ENCODE measurements at places on chromosomes 4 and X. TPM values are rescaled to one million over a fixed set of nuclear protein-coding genes. Genes with fewer than 3 reads are reported as not detected.

- H3K36me3 ChIP-seq = peaks cover 66% of the 10 kb centered on the region
- no peak overlapping the region for H3K27ac ChIP-seq
- no peaks in the 10 kb centered on the region for H3K4me1 ChIP-seq
- no peak for DNase-seq
- no peaks in the 10 kb centered on the region for H3K27me3 ChIP-seq
- no peak overlapping the region for H3K4me3 ChIP-seq
These were observed 47.4 kb upstream of the MND1 start for GRCh38 chr4:153297116-153297515.

GRCh38 chr4:135120195-135120594 is 918.6 kb upstream of the PABPC4L start:
- H3K27ac ChIP-seq = no peak overlapping the region
- no peaks in the 10 kb centered on the region for H3K4me1 ChIP-seq

DNA sequence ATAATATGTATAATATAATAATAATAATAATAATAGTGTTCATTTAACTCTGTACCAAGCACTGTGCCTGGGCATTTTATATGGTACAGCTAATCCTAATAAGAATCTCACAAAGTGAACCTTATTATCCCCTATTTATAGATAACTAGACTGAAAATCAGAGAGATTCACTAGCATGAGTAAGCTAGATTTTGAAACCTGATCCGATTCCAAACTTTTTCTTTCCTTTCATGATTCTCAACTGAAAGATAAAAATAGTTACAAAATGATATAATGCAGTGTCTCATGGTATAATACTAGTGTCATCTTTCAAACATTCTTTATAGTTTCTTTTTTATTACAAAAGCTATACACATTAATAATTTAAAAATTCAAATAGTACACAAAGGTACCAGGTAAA is 55.9 kb upstream of the RNF128 start:
- DNase-seq = no peak
- H3K36me3 ChIP-seq = no peaks in the 10 kb centered on the region
- no peak overlapping the region for H3K27ac ChIP-seq

DNA sequence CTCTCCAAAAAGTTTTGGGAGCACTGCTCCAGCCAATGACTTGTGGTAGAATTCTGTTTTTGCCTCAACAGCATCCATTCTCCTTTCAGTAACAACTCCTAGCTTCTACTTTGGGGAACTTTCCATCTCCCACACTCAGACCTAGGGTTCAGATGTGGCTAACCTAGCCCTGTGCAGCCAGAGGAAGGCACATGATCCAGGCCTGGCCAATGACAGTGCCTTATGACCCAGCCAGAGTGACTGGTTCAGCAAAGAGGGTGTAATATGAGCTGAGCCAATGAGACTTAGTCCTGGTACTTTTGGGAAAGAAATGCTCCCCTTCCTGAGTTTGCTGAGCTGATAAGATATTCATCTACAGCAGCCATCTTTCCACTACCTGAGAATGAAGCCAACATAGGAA is 5.4 kb upstream of the USP46 start:
- no peak overlapping the region for H3K4me3 ChIP-seq
- no peaks in the 10 kb centered on the region for H3K36me3 ChIP-seq
- no peaks in the 10 kb centered on the region for H3K27me3 ChIP-seq
- peaks cover 27% of the 10 kb centered on the region for H3K4me1 ChIP-seq

DNA sequence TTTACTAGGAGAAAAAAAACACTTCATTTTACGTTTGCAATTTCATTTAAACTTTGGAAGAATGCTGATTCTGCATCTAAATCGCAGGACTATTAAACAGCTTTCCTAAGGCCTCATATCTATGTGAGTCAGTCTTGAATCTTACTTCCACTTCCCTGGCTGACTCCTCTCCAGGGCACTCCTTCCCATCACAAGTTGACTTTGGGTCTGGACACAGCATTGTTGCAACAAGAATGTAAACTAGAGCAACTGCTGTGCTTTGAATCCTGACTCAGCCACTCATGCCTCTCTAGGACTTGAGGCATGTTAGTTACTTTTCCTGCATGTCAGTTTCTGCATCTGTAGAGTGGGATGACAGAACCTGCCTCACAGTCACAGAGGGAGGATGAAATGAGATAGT is 413.8 kb downstream of the FAT4 start:
- H3K4me3 ChIP-seq = no peak overlapping the region
- no peaks in the 10 kb centered on the region for H3K4me1 ChIP-seq
- no peaks in the 10 kb centered on the region for H3K36me3 ChIP-seq
- no peaks in the 10 kb centered on the region for H3K27me3 ChIP-seq
- no peak for DNase-seq

- H3K4me3 ChIP-seq = no peak overlapping the region
- no peak for DNase-seq
- H3K27me3 ChIP-seq = no peaks in the 10 kb centered on the region
- H3K27ac ChIP-seq = no peak overlapping the region
These were observed 128.0 kb downstream of the C4orf33 start for GRCh38 chr4:129223945-129224344.

DNA sequence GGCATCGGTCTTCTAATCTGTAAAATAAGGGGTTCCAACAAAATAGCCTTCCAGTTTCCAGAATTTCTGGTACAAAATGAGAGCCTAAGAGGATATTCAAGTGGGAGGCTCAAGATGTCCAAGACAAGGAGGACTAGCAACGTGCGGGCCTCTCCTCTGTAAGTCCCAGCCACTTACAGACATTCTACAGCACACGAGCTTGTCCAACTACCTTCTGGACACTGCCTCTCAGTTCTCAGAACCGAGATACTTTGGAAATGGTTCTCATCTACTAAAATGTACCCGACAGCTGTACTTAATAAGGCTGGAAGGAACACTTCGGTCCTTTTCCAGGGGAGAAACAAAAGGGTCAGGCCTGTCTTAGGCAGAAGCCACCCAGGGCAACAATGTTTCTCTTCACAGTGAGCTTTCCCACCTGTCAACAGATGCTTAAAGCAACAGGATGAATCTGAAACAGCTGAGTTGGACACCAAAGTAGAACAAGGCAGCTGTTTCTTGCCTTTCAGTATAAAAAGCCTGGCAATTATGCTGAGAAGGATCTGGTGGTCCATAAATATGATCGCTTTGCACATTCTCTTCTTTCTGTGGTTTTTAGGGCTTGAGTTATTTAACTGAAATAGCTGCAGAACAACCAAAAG is 127.0 kb downstream of the HS6ST2 start:
- H3K4me1 ChIP-seq = no peaks in the 10 kb centered on the region
- no peak overlapping the region for H3K27ac ChIP-seq
- DNase-seq = no peak
- no peak overlapping the region for H3K4me3 ChIP-seq

- no peaks in the 10 kb centered on the region for H3K36me3 ChIP-seq
- H3K4me1 ChIP-seq = no peaks in the 10 kb centered on the region
- H3K4me3 ChIP-seq = no peak overlapping the region
These were observed 65.1 kb downstream of the MAB21L2 start for GRCh38 chr4:150647008-150647407.

Gene RPL39
- total RNA-seq = 1,314 TPM

Gene ADAM29
- total RNA-seq = not detected

Data from heart left ventricle (tissue), 16 donors.